ENCODE measurements at places on chromosomes 7 and 10.

DNA sequence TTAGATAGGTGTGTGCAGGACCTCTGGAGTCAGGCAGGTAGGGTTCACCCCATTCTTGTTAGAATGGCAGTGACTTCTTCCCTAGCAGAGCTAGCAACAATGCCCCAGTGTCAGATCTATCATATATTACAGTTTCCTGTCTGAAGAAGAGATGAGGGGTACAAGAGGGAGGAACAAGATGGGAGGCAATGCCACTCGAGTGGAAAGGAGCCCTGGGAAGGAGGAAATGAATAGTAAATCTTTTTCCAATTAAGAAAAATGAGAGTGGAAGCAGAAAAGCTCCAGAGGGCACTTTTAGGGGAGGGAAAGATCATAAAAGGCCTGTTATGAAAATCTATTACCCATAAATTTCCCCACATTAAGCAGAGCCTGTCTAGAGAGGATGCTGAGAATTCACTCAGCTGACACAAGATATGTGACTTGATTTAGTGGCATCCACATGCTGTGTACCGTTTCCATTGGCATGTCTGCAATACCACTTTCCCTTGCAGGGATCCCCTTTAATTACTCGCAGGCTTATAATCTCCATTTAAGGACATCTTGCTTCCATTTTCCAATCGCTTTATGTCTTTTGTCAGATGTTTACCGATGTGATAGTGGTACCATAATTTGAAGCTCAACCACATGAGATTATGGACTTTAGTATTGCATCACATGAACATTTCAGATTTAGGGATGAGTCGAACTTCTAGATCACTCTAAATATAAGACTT, 70.0 kb upstream of the AGBL3 start:
- DNase-seq: no peak

DNA sequence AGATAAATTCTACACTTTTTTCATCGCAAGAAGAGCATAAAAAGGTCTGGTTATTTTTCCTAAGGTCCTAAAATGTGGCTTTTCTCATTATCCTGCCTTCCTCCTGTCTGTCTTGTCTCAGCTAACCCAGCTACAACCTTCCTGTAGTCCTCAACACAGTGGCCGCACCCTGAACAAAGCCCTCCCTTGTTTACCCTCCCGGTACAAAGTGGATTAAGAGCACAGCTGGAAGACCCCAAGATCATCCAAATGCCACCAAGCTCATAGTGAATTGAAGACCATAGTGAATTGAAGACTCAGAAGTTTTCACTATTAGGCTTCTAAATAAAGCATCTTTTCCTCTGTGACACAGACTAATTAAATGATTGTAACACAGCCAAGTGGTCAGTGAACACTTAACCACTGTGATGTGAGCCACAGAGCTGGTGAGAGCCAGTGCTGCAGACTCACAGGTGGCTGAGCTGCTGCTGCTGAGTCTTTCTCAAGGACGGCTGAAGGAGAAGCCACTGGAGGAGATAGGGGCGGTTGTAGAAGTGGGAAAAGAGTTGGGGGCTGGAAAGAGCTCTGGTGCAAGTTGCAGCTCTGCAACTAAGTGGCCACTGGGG, 123.6 kb downstream of the ATXN7L1 start:
- DNase-seq: no peak

DNA sequence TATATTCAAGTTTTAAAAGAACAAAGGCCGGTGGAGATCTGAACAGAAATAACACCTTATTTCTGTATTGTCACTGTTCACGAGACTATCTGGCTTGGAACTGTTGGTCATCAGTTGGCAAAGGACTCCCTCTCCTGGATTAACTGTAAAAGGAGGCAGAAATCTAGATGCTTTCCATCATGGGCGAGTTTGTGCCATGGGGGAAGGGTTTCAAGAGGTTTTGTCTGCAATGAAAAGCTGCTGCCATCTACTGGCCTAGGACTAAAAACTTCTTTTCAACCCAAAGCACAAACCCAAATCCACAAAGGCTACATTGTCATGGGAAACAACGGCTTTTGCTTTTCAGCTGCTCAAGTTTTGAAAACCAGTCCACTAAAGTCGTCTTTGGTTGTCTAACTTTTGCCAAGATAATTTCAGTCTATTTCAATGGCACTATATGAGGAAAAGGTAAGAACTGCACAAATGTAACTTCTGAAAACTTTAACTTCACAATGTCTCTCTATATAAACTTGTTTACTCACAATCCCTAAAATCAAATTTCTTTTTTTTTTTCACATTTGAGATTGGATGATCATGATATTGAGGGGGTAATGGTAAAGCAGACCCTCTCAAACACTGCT, 196.8 kb downstream of the SKAP2 start:
- peak; percentile 99 for DNase-seq

DNA sequence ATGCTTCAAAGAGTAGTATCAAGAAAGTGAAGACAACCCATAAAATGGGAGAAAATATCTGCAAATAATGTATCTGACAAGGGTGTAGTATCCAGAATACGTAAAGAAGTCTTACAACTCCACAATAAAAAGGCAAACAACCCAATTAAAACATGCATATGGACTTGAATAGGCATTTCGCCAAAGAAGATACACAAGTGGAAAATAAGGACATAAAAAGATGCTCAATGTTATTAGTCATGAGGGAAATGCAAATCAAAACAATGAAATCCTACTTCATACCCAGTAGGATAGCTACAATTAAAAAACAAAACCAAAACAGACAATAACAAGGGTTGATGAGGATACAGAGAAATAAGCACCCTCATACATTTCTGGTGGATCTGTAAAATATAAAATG, 79.2 kb downstream of the NUDCD3 start:
- no peak for DNase-seq

GRCh38 chr10:89494068-89494467, 41.3 kb downstream of the SLC16A12 start:
- DNase-seq: no peak
